DMS 273 treated with DMSO at 0.1 percent for 48 hours (cell line): ENCODE measurements at places on chromosomes 2 and 18.
A peak's percentile ranks its signal among the peaks of the same experiment; 100 is the strongest.

- no peak for DNase-seq
These were observed 1004.4 kb upstream of the CDH2 start for GRCh38 chr18:29181151-29181901.

GRCh38 chr2:159072795-159073194, 104.4 kb downstream of the TANC1 start:
- DNase-seq = no peak

- no peak for DNase-seq
These were observed 41.8 kb upstream of the KLF11 start for GRCh38 chr2:10001586-10001985.

DNA sequence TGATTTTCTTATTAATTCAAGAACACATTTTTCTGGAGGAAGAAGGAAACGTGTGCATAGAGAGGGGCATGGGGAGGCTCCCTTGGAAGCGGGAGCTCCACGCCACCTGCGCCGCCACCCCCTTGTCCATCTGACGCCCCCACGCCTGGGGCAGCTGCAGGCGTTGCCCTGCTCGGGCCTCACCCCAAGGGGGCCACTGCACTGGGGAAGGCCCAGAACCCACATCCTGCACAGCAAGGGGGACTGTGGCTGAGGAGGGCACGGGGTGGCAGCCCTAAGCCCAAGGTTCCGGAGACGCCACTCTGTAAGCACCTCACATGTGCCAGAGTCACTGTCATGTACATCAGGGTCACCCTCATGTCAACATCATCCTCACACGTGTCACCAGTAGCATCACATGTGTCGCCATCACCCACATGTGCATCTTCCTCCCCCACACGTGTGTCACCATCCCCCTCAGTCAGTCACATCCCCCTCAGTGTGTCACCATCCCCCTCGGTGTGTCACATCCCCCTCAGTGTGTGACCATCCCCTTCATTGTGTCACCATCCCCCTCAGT, 486.7 kb upstream of the SALL3 start:
- no peak for DNase-seq

GRCh38 chr2:221420245-221420644, 151.9 kb downstream of the EPHA4 start:
- DNase-seq = no peak

GRCh38 chr2:239747771-239748170, 277.4 kb downstream of the NDUFA10 start:
- DNase-seq = no peak

- no peak for DNase-seq
These were observed 73.1 kb downstream of the RDH14 start for GRCh38 chr2:18487106-18487913.

- DNase-seq = no peak
These were observed 24.9 kb upstream of the TGIF1 start for GRCh38 chr18:3425030-3425429.

DNA sequence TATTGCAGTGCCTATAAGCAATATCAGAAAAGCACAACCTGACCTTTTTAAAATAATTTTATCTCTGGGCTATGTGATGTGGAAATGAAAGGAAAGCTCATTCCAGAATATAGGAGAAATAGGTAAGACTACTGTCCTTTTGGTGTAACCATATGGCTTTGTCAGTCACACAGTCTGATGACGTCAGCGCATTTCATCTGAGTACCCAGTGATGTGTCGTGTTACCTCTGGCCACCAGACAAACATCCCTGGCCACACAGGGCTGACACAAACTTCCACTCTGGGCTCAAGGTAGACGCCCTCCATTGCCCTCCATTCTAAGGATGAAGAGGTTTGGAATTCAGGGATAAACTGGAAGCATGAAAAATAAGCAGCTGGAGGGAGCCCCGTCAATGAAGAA, 506.7 kb downstream of the CMPK2 start:
- DNase-seq = no peak

DNA sequence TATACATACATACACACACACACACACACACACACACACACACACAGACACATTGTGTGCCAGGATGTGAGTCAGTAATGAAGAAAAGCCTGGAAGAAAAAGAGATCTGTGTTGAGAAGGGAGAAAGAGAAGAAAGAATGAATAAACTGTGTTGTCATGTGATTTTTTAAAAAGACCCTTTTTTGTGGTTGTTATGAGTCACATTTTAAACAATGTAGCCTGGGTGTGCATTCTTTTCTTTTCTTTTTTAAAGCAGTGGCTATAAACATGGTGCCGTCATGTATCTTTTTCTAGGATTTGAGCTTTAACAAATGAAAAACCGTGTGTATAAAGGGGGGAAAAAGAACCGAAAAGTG, 87.2 kb downstream of the NRP2 start:
- DNase-seq = no peak

DNA sequence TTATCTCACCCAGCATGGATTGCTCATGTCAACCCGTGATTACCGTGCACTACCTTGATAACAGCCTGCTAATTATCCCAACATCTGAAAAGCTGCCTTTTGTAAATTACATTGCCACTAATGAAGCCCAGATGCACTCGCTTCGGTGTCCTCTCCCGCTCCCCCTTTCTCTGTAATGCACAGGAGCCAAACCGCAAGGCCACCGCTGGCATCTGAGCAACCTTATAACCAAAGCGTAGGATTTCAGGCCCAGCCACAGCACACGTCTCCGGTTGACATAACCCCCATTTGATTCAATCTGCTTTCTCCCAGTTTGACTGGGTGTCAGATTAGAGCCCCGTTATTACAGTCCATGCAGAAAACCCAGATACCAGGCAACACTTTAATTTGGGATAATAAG, 341.2 kb downstream of the ALK start:
- peak; percentile 11 for DNase-seq

DNA sequence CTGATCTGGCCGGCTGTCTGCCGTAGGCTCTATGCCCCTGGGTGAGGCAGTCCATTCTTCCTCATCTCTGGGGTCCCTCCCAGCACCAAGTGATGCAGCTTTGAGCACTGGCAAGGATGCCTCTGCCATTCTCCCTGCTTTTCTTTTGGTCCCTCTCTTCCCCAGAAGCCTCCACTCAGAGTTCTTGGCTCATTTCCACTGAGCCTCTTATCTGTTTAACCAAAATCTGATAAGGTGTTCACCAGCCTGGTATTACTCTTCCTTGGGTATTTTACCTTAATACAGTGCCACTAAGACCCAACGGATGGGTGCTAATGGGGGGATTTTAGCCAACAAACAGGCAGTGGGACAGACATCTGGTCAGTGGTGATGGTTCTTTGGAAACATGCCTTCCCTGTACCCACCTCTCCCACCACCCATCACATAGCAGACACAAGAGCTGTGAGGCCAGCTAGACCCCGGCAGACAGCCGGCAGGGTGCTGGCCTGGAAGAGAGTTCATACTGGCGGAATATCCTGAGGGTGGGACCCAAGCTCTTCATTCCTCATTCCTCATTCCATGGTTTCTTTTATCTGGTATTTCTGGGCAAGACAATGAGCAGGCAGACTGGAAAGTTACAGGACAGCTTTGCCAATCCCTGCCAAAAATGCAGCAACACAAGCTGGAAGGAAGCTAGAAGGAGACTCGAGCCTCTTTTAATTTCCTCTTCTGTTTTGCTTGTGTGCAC, 34.6 kb downstream of the ZBTB7C start:
- no peak for DNase-seq

- DNase-seq = no peak
These were observed 57.8 kb downstream of the PDK1 start for GRCh38 chr2:172613615-172614231.

DNA sequence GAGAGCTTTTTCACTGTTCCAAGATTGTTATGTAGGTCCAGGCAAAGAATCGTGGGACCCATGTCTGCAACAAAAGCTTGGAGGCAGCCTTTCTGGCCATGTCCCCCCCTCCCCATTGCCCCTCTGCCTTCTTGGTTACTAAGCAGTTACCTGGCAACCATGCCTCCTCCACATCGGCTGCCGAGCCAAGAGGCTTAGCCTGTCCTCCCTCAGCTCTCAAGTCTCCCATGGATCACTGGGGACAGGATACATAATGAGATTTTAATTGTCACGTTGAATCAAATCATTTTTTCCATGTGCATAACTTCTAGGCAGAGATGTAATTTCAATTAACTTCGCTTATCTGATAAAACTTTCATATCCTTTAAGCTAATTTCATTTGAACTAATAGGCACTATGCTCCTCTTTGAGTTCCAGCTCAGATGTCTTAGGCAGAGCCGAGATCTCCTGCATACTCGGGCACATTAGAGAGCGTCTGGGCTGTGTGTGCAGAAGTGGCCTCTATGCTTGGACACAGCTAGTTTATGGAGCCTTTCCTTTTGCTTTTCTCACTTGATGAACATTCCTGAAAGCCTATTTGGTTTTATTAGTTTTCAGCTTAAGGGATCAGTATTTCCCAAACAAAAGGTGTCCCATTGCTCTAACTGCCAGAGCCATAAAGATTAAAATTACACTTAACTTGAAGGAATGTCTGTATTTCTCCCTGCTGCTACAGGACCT, 80.7 kb downstream of the LYPD1 start:
- no peak for DNase-seq

GRCh38 chr18:36212301-36213171, 25.2 kb downstream of the MOCOS start:
- DNase-seq = no peak

DNA sequence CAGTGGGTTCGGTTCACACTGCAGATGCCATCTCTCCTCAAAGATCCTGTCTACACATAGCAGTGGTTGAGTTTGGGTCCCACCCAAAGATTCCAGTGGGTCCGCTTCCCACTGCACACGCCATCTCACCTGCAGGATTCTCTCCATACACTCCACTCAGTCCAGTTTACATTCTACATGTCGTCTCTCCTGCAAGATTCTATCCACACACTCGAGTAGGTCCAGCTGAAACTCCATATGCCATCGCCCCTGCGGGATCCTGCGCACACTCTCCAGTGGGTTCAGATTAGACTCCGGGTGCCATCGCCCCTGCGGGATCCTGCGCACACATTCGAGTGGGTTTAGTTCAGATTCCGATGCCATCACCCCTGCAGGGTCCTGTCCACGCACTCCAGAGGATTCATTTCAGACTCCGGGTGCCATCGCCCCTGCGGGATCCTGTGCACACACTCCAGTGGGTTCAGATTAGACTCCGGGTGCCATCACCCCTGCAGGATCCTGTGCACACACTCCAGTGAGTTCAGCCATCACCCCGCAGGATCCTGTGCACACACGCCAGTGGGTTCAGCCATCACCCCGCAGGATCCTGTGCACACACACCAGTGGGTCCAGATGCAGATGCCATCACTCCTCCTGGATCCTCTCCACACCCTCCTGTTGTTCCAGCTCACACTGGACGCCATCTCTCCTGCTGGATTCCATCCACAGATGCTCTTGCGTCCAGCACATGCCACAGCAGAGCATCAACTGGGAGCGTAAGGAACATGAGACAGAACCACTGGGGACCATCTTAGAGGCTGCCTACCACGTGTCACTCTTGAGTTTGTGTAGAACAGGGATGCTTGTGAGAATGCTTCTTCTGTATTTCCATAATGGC, 3.0 kb upstream of the PXDN start:
- no peak for DNase-seq

DNA sequence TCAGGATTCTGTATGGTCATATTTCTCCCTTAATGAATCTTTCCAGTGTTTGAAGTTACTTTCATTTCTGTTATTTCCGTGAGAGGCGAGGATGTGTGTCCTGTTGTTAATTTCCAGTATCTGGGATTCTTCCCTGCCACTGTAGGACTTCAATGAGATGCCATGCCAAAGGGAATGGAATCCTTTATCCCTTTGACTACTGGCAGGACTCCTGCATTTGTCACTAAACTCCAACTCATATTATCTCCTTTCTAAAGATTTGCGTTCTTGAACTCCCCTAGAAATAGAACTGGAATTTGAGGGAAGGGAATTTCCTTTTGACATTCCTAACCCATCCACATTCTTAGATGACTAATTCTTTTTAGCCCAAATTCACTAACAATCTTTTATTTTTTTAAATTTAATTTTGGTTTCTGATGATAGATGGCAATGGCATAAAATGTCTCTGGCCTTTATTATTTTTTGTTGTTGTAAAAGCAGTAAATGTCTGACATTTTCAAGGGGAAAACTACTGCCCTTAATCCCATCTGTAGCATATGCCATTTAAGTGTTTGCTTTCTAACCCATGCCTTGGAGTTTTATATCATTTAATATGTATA, 87.8 kb upstream of the EML6 start:
- DNase-seq = no peak

- no peak for DNase-seq
These were observed 67.2 kb upstream of the UBXN4 start for GRCh38 chr2:135674453-135674852.
